ENCODE measurements at places on chromosomes 2 and 18.

GRCh38 chr2:230262246-230262645, 36.7 kb downstream of the SP140 start:
- no peak for DNase-seq

GRCh38 chr18:66316701-66317100, 287.2 kb downstream of the CDH19 start:
- no peak for DNase-seq

GRCh38 chr2:222582928-222583327, 73.0 kb downstream of the FARSB start:
- DNase-seq: no peak

DNA sequence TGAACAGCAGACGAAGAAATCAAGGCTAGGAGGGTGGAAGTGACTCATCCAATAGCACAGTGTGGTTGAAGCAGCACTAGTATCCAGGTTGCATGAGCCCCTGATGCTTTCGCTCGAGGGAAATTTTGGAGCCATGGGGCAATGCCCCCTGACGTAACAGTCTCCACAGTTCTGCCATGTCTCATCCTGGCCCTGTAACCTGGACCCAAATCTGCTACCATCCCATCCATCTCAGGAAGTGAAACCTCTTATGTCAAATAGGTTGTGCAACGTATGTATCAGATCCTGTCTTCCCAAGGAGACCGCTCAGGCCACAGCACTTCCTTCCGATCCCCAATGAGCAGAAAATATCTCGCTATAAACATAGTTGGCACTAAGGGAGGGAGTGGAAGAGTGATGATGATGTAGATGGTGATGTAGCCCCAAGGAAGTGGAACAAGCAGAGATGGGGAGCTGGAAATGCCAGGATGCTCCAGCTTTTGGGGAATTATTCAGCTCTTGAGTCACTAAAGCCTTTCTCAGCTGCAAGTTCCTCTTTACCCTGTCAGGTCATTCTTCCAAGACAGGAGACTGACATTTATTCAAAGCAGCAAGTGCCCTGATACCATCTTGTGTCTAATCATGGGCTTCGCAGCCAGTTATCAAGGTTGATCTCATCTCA, 3.0 kb upstream of the IL1B start:
- DNase-seq: no peak

- DNase-seq: no peak
Measured at GRCh38 chr2:133936096-133936495, 317.8 kb upstream of the MGAT5 start.

- DNase-seq: no peak
Measured at GRCh38 chr2:174263997-174264396, 15.7 kb upstream of the OLA1 start.

- DNase-seq: no peak
Measured at GRCh38 chr2:188984065-188984491, 9.9 kb downstream of the COL3A1 start.

DNA sequence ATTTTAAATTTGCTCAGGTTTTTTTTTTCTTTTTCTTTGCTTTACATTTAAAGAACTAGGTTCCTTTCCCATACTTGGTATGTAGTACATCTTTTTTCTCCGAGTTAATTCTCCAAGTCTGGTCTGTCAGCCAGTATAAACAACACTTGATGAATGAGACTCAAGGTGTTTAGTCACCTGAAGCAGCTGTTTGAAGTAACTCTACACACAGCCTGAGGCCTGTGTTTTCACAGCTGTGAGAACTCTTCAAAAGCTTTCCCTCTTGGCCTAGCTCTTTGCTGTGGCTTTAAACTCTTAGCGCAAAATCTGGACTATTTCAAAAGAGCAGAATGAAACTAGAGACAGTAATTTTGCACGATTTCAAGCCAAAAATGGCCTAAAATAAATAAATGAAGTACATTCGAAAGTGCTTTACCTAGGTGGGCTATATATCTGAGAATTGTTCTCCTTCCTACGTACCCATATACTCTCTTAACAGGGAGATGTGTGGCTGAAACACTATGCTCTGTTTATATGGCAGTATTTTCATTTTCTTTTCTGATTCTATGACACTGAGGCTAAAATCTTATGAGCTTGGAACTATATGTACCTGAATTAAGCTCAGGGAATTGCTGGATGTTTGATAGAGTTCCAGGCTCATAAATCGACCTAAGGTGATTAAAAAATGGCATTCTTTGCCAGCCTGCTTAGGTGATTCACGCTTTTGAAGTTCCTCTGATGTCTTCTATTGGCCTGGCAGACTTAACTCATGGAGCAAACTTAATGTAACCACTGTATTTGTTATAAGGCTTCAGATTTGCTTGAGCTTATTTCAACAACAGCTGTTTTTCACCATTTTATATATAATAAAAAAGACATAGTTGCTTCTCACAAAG, 1044.1 kb upstream of the ZEB2 start:
- no peak for DNase-seq

- DNase-seq: no peak
Measured at GRCh38 chr2:102698369-102699111, 63.3 kb upstream of the TMEM182 start.

GRCh38 chr2:213145715-213146242, 5.6 kb downstream of the IKZF2 start:
- DNase-seq: no peak

GRCh38 chr2:230589025-230589424, 123.6 kb upstream of the CAB39 start:
- no peak for DNase-seq

GRCh38 chr2:113965644-113966043, 75.8 kb downstream of the ACTR3 start:
- no peak for DNase-seq

GRCh38 chr18:7079231-7079630, 38.4 kb downstream of the LAMA1 start:
- no peak for DNase-seq

- no peak for DNase-seq
Measured at GRCh38 chr2:216082117-216082711, 495 bp downstream of the TMEM169 start.

- DNase-seq: no peak
Measured at GRCh38 chr2:179250095-179250494, 14.5 kb downstream of the SESTD1 start.

GRCh38 chr2:133526530-133527300, 41.5 kb downstream of the NCKAP5 start:
- no peak for DNase-seq

DNA sequence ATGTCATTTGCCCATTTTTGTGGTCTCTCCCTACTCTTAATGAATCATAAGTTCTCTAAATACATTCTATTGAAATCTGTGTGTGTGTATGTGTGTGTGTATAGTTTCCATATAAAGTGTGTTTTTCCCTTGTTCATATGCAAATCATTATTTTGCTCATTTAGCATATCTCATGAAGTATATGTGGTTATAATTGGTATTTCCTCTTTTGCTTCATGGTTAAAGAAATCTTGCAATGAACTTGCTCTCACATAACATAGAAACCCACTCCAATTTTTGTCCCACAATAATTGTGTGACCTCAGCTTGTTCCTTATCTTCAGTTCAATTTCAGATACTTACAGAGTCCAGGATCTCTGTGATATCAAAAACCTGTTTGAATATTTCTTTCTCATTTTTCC, 1.2 kb downstream of the CPO start:
- no peak for DNase-seq

DNA sequence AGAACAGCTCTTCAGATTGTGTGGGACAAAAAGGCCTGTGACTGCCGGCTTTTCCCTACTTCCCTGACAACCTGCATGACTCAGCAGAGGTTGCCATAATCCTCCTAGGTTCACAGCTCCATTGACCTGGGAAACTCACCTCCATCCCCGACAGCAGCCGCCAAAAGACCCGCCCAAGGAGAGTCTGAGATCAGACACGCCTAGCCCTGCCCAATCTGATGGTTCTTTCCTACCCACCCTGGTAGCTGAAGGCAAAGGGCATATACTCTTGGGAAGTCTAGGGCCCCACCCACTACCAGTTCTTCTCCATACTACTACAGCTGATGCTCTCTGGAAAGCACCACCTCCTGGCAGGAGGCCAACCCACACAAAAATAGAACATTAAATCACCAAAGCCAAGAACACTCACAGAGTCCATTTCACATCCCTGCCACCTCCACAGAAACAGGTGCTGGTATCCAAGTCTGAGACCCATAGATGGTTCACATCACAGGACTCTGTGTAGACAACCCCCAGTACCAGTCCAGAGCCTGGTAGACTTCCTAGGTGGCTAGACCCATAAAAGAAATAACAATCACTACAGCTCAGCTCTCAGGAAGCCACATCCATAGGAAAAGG, 140.6 kb downstream of the NETO1 start:
- no peak for DNase-seq

DNA sequence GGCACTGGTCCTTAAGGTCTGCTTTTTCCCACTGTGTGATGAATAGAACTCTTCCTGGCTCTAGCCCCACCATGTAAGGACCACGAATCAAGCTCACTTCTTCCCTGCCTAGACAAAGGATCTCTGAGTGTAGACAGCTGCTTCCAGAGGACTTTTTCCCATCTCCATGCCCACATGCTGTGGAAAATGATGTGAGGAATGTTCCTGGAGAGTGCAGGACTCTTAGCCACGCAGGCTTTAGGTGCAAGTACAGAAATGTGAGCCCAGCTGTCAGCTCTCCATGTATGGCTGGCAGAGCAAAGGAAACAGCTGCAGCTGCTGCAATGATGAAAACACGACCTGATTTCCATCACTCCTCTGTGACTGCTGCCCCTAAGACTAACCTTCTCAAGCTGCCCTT, 35.5 kb downstream of the NXPH2 start:
- DNase-seq: no peak

- DNase-seq: no peak
Measured at GRCh38 chr2:235701206-235701981, 207.6 kb downstream of the AGAP1 start.

DNA sequence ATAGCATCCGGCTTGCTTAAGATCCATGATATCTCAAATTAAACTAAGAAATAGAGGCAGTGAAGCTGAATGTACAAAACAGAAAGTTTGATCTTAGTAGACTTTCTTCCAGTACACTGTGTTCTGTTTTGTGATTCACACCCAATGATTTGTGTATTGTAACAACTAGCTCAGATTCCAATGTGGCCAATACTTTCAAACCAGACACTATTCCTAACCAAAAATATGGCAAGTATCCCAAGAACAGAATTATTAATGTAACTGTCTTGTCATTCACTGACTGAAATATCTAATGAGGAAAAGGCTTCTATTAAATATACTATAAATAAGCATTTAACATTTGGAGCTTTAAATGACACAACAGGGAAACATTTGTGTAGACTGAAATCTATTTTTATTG, 299.1 kb downstream of the NRXN1 start:
- DNase-seq: no peak
